ENCODE measurements at places on chromosomes 7 and 10.

DNA sequence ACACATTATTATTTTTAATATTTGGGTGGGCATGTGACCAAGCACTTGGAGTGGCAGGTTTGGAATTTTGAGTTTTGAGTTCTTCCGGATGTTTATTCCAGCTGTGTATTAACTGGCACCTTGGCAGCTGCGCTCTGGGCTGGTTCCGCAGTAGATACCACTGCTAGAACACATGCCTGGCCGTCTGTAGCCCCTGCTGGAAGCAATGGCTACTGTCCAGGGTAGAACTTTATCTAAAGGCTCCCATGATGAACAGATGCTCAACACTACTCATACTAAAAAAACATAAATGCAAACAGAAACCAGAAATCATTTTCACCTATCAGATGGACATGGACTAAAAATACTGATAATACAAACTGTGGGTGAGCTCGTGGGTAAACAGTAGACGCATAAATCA lies 19.4 kb upstream of the SH3PXD2A start:
- DNase-seq = no peak

- DNase-seq = no peak
These were observed 64.9 kb downstream of the CELF2 start for GRCh38 chr10:11082526-11082925.

GRCh38 chr10:103763374-103764202 lies 91.8 kb downstream of the SH3PXD2A start:
- no peak for DNase-seq

- DNase-seq = no peak
These were observed 50.3 kb downstream of the HIP1 start for GRCh38 chr7:75688200-75689136.

- DNase-seq = no peak
These were observed 9.1 kb downstream of the TRIM56 start for GRCh38 chr7:101094376-101094775.

GRCh38 chr10:90222939-90223338 lies 521.5 kb downstream of the KIF20B start:
- DNase-seq = no peak

- no peak for DNase-seq
These were observed 86.3 kb downstream of the PLPP4 start for GRCh38 chr10:120543291-120543690.

All from NCI-H526 (cell line).